ENCODE measurements at places on chromosomes 5 and 9.

DNA sequence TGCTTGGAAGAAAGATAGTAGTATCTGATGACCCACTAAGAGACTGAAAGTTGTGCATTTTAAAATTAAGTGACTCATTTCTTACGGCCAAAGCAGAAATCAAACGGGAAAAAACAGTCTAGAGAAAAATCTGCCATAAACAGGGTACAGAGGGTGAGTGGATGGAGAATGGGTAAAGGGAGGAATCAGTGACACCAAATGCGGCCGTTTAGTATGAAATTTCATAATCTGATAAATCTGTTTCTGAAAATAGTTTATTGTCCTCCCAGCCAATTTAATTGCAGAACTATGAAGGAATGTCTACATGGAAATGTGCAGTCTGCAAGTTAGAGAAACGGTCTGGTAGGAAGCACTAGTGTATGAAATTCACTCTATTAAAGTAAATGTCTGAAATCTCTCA is 39.5 kb downstream of the ADAMTS12 start:
- no peak for DNase-seq

GRCh38 chr5:151660616-151661495 is 25.9 kb downstream of the SPARC start:
- DNase-seq: no peak

DNA sequence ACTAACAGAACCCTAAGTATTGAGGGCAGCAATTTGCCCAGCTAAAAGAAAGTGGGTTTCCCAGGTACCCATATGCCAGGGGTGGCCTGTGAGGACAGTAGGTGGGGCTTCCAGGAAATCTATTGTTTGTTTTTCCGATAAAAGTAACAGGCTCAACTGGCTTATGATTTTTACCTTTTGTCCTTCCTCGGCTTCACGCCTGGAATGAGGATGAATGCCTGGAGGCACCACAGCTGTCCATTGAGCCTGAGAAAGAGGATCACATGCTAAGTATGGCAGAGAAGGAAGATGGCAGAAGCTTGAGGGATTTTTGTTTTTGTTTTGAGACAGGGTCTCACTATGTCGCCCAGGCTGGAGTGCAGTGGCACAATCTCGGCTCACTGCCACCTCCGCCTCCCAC is 84.1 kb downstream of the KLF4 start:
- no peak for DNase-seq

DNA sequence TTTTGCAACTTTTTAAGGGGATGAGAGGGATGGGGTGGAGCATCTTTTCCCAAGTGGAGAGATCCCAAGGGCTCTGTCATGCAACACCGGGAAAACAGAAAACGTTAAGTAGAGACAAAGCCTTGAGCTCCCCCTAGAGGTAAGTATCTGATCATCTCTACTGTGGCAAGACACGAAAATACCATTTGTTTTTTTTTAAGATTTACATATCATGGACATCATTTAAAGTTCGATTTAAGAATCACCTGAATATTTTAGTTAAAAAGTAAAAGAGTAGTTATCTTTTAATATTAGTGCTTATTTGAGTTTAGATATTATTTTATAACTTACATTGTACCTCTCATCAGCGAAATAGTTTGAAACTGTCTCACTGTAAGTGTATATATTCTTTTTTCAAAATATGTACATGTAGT is 200.4 kb downstream of the LRRC70 start:
- no peak for DNase-seq

GRCh38 chr9:37512437-37512836 is 26.7 kb downstream of the POLR1E start:
- no peak for DNase-seq

GRCh38 chr9:128163027-128163515 is 3.0 kb downstream of the BBLN start:
- no peak for DNase-seq

GRCh38 chr9:113538701-113539430 is 75.3 kb downstream of the RGS3 start:
- DNase-seq: no peak

DNA sequence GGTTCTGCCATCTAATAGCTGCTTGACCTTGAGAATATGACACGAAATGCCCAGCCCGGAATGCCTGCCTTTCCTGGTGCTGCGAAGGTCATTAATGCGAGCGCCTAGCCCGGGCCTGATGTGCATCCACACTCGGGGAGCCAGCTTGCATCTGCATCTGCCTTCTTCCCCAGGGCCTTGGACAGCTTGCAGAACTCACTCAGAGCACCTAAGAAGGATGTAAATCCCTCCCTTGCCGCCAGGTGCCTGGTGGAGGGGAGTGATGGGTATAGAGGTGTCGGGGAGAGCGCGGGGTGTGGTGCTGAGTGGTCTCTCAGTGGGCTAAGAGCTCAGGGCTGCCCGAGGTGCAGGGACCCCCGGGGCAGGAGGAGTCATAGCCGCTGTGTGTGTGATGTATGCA is 127.2 kb downstream of the MRPL36 start:
- DNase-seq: no peak

GRCh38 chr9:119802133-119802532 is 432.9 kb upstream of the BRINP1 start:
- DNase-seq: no peak

GRCh38 chr9:128836509-128837145 is 7.0 kb upstream of the SPOUT1 start:
- no peak for DNase-seq

GRCh38 chr5:178141550-178141949 is 10.7 kb downstream of the RMND5B start:
- no peak for DNase-seq

DNA sequence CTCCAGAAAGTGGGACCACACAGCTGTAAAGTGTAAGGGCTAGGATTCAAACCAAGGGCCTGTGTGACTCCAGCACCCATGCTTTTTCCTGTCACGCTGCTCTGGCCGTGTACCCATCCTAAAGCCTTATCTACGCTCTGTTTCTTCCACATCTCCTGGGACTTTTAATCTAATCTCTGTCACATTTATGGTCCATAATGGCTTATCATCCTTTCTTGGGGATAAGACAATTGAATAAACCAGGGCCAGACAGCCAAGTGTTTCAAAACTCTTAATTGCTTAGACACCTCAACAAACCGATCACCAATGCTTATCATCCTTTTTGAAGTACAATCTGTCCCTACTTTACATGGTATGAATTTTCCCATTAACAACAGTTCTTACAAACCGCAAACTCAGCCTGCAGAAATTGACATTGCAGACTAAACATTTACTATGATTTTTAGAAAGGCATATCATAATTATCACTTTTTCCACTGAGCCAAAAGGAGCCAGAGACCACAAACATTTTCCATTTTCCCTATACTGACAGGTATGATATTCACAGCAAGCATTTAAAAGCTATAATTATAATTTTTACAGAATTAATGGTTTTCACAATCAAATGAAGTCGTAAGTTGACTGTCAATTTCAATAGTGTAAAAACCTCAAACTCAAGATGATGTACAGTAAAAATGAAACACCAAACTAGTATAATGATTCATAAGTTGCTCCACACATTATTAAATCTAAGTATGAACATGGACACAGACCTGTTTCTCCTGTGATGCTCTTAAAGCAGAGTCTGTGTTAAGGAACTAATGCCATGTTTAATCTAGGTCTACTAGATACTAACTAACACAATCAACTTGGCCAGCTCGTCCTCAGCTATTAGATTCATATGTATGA is 99.5 kb downstream of the FBXW11 start:
- no peak for DNase-seq

DNA sequence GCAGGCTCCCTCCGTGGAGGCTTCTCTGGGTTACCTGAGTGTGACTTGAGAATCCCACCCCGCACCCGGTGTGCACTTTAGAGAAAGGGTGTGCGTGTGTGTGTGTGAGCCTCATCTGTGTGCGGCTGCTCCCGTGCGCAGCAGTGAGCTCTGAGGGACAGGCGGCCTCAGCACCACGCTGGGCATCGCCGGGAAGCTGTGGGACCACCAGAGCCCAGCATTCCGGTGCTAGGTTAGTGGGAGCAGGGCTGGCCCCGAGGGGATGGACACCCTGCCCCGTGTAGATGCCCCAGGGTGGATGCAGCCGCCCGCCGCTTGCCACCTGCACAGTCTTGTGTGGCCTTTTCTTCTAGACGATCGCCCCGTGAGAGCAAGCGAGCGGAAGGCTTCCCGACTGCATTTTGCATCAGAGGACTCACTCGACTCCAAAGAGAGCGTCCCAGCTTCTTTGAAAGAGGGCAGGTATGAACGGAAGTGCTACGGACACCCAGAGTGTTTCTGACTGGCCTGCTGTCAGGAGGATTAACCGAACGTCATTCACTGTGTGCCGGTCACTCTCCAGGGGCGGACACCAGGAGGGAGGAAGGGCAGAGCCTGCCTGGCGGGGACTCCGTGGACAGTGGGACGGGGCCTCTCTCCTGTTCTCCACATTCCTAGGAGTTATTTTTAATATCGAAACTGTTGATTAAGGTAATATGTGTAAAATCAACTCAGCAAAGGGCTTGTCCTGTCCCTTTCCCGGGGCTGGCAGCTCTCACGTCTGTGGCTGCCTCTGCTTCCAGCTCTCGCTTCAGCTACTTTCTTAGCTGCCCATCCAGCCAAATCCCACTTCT is 12.2 kb downstream of the CEP72 start:
- no peak for DNase-seq

DNA sequence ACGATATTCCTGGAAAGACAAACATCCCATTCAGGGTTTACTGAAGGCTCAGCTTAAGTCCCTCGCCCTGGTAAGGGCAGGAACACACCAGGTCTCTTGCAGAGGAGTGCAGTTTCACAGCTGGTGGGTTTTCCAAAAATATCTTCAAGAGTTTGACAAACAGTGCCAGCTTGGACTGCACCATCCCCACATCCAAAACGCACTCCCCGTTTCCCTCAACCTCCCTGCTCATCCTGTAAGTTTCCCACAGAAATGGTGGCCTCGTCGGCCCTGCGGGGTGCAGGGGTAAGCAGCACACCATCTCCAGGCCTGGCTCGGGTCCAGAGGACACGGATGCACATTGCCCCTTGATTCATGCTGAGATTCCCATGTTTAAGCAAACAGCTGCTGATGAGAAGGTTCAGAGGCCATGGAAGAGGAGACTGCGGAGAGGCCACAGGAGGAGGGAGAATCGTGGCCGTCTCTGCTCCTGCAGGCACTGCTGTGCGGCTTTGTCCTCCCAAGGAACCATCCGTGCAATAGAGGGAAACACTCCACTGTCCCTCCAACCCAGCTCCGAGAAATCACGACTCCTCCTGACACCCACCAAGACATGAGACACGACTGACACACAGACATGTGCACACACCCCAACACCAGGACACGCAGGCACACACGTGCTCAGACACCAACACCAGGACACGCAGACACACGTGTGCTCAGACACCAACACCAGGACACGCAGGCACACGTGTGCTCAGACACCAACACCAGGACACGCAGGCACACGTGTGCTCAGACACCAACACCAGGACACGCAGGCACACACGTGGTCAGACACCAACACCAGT is 24.0 kb upstream of the SLC12A7 start:
- no peak for DNase-seq

DNA sequence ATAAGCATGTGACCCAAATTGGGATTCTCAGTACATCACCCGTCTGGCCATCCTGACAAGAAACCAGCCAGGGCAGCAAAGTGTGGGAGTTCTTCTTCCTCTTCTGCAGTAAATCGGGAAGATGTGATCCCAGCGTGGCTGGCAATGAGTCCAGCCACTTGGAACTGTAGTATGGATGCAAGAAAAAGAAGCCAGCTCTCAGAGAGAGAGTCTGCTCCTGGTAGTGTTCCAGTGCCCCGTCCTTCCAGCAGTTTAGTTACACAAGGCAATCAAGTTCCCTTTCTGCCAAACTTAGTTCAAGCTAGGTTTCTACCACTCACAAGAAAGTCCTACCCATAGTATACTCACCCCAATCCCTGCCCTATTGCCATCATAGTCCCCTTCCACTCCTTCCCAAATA is 65.6 kb downstream of the CDK5RAP2 start:
- no peak for DNase-seq

DNA sequence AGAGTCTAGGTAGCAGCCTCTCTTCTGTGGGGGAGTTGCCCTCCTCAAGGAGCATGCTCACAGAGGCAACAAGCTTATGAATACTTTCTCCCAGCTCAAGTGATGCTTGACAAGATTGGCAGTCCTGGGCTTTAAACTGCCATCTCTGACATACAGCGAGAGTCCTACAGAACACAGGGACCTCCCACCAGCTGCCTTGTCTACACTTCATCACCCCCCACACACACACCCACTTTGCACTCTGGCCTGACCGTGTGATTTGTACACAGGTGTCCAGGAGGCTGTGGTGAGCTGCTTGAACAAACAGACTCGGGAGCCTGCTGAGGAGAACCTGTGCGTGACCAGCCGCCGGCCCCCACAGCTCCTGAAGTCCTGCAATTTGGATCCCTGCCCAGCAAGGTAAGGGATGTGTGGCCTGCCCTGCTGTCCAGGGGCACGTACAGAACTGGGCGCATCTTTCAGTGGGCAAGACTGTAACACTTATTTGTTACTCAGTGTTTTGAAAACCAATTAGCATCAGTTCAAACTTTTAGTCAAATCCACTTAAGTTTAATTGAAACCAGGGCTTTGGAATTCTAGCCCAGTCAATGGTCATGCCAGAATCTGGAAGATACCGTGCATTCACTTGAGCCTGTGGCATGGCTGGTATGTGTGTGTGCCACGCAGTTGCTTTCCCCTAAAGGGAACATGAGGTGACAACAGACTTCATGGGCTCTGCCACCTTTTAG is 247.5 kb downstream of the ADAMTSL1 start:
- no peak for DNase-seq

DNA sequence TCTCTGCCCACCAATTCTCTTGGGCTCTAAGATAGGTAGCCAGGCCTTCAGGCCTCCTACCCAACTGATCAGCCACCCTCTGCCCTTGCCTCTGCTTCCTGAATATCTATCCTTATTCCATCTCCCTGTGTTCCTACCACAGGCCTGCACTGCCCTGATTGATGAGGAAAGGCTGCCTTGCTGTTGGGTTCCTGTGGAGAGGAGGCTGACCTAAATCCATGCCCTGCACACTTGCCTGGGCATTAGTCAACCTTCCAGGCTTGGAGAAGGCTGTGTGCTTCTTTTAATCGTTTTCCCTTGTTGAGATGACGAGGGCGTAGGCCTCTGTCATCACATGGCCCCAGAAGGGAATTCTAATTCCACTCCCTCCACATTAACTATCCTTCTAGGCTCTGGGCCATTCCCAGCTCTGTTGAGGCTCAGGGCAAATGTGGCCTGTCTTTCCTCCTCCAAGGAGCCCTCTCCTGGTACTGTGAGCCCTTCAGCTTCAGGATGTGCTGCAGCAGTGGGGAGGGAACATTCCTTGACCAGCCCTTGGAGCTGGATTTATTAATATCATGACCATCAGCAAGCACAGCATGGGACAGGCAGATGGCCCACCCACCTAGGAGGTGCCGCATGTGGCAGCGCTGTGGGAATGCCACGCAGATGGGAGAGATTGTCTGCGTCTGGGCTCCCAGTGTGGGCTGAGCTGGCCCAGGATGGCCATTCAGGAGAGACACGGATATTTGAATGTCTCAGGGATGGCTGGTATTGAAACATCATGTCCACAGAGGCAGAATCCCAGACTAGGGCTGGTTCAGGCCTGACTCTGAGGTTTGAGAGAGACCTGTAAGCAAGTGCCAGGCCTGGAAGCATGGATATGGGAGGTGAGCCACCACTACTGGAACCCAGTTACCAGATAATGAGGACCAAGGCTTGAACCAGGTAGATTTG is 40.9 kb downstream of the ANGPTL2 start:
- no peak for DNase-seq
